ENCODE measurements at places on chromosomes 7 and 10. TPM values are rescaled to one million over a fixed set of nuclear protein-coding genes. Genes with fewer than 3 reads are reported as not detected.

- DNase-seq: no peak
Observed at GRCh38 chr10:52454491-52454890, 140.4 kb downstream of the DKK1 start.

C7orf57 gene
- 0.66 TPM for total RNA-seq

SLC13A1 gene
- not detected for total RNA-seq

- DNase-seq: peak; percentile 46
Observed at GRCh38 chr7:91288208-91288824, 24.1 kb downstream of the FZD1 start.

LGI1 gene
- 8.5 TPM for total RNA-seq

DNA sequence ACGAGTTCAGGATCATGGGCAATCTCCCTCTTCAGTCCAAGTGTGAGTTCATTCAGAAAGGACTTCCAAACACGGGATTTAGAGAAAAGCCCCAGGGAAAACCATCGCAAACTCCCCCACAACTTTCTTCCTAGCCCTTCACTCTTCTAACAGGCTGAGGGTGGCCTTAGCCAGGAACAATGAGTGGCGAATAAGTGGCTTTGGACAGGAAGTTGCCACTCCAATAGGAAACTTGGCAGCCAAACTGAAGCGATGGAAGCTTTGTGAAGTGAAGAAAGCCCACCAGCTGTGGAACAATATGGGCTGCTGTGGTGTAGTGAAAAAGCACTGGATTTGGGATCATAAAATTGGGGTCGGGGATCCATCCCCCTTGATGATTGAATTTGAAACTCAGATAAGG is 193.2 kb downstream of the TEX36 start:
- DNase-seq: no peak

ABCB4 gene
- total RNA-seq: 2.0 TPM

DNA sequence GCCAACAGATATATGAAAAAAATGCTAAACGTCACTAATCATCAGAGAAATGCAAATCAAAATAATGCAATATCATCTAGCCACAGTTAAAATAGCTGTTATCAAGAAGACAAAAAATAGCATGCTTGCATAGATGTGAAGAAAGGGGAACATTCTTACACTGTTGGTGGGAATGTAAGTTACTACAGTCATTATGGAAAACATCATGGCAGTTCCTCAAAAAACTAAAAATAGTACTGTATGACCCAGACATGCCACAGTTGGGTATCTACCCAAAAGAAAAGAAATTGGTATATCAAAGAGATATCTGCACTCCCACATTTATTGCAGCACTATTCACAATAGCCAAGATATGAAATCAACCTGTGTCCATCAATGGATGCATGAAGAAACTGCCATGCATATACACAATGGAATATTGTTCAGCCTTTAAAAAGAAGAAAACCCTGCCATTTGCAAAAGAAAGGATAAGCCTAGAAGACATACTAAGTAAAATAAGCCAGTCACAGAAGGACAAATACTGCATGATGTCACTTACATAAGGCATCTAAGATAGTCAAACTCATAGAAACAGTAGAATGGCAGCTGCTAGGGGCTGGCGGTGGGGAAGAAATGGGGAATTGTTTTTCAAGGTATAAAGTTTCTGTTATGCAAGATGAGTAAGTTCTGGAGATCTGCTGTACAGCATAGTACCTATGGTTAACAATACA is 107.0 kb downstream of the PTPN20 start:
- no peak for DNase-seq

KLLN gene
- 2.2 TPM for total RNA-seq

DNA sequence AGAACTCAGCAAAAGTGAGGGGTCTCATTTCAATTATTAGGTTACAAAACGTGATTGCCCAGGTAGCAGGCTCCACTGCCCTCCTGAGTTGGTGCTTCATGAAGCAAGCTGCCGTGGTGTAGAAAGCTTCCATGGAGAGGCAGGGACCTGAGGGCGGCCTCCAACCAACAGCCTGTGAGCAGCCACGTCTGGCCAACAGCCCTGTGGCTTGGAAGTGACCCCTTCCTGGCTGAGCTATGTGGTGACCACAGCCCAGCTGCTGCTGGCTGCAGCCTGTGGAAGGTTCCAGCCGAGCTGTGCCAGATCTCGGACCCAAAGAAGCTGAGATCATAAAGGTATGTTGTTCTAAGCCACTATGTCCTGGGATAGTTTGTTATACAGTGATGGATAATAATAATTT is 122.5 kb upstream of the KLF6 start:
- DNase-seq: no peak

GRCh38 chr7:45699015-45699309 is 124.8 kb downstream of the ADCY1 start:
- no peak for DNase-seq

DNA sequence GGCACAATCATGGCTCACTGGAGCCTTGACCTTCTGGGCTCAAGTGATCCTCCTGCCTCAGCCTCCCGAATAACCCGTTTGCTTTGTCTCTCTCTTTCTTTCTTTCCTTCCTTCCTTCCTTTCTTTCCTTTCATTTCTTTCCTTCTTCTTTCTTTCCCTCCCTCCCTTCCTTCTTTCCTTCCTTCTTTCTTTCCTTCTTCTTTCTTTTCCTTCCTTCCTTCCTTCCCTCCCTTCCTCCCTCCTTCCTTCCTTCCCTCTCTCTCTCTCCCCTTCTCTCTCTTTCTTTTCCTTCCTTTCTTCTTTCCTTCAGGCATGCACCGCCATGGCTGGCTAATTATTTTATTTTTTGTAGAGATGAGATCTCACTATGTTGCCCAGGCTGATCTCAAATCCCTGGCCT is 57.9 kb upstream of the NPTX2 start:
- DNase-seq: no peak

DNA sequence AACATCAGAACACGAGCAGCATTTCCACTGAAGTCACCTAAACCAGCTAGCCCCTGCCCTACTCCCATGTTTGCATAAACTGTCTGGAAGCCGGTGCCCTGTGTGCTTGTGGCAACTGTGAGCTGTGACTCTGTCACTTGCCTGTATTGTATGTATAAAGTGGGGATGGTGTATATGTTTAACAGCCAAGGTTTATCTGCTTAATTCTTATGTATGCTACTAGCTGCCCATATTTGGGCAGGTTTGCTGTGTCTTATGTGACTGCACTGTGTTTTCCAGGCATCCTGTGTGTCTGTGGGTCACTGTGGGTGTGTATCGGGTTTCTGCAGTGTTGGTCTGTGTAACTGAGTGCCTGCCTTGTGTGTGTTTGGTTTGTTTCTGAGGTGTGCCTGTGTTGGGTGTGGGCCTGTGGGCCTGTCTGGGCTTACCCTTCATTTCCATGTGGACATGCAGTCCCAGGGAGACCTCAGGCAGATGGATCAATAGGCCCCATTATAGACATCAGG is 9.3 kb downstream of the LBX1 start:
- no peak for DNase-seq

DNA sequence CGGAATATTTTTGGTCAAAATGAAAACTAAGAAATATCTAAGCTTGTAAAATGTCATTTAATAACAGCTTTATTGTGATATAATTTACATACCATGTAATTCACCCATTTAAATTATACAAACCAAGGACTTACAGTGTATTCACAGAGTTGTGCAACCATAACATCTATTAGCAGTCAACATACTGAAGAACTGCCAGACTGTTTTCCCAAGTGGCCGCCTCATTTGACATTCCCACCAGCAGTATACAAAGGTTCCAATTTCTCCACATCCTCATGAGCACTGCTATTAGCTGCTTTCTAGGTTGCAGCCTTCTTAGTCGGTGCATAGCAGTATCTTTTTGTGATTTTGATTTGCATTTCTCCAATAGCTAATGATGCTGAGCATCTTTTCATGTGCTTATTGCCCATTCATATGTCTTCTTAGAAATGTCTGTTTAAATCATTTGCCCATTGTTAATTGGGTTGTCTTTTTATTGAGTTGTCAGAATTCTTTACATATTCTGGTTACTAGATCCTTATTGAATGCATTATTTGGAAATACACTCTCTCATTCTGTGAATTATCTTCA is 153.0 kb upstream of the FGFR2 start:
- no peak for DNase-seq

GRCh38 chr10:31866118-31866670 is 62.4 kb downstream of the ARHGAP12 start:
- no peak for DNase-seq

GRCh38 chr10:119203006-119203405 is 4.4 kb upstream of the GRK5 start:
- no peak for DNase-seq

CALML5 gene
- total RNA-seq: not detected

GRCh38 chr10:119270762-119271366 is 63.5 kb downstream of the GRK5 start:
- peak; percentile 57 for DNase-seq

MRLN gene
- total RNA-seq: not detected

GRCh38 chr10:49688920-49689319 is 9.5 kb downstream of the C10orf53 start:
- no peak for DNase-seq

GRCh38 chr10:17737027-17737965 is 14.7 kb upstream of the TMEM236 start:
- no peak for DNase-seq

OPN4 gene
- not detected for total RNA-seq

DNA sequence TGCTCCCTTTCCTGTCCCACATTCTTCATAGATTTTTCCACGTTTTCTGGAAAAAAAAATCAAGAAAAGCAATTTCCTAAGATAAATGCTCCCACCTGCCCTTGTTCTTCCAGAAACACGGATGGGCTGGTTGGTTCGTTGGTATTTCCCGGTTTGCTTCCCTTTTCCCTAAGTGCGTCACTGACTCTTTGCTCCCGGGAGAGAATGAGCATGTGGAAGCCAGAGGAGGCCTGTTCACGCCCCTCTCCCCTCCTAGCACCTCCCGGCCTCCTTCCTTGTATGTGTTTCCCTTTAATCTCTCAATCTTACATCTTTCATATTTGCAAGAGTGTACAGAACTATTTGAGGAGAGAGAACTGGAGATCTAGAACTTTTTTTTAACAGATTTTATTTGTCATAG is 442.0 kb downstream of the GFRA1 start:
- DNase-seq: no peak

DNA sequence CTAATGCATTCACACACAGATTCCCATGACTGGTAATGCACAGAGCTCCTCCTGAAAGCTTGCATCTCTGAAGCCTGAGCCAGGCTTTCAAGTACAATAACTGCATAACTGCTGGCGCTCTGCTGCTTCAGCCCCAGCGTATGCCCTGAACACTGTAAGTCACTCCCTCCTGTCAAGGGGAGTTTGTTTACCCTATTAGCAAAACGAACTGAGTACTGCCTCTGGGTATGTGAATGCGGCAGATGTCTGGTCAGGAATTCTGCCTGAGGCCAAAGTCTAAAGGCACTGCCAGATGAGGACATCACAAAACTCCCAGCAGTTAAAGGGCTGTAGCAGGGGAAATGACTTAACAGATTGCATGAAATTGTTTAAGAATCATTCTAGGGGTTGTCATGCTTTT is 97.7 kb downstream of the NRCAM start:
- no peak for DNase-seq

DNA sequence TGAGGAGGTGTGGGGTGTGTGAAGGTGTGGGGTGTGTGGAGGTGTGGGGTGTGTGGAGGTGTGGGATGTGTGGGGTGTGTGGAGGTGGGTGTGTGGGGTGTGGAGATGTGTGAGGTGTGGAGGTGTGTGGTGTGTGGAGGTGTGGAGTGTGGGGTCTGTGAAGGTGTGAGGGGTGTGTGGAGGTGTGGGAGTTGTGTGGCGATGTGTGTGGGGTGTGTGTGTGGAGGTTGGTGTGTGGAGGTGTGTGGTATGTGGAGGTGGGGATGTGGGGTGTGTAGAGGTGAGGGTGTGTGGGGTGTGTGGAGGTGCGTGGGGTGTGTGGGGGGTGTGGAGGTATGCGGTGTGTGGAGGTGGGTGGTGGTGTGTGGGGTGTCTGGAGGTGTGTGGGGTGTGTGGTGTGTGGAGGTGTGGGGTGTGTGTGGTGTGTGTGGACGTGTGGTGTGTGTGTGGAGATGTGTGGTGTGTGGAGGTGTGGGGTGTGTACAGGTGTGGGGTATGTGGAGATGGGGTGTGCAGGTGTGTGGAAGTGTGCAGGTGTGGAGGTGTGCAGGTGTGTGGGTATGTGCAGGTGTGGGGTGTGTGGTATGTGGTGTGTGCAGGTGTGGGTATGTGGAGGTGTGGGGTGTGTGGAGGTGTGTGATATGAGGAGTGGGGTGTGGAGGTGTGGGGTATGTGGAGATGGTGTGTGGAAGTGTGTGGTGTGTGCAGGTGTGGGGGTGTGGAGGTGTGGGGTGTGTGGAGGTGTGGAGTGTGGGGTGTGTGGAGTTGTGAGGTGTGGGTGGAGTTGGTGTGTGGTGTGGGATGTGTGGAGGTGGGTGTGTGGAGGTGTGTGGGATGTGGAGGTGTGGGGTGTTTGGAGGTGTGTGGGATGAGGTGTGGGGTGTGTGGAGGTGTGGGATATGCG is 34.5 kb downstream of the SPDYE17 start:
- DNase-seq: no peak

LIPK gene
- total RNA-seq: not detected

DNA sequence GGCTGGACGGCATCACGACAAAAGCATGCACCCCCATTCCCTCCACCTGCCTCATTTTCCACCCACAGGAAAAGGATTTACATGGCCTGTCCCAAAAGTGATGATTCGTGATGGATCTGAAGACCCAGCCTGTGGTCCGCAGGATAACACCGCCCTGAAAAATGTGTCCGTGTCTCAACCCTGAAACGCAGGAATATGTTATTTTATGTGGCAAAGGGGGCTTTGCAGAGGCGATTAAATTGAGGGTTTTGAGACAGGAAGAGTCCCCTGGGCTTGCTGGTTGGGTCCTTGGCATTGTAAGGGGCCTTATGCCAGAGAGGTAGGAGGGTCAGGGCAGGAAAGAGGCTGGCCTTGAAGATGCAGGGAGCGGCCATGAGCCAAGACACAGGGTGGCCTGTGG is 80.2 kb upstream of the PPP2R2D start:
- no peak for DNase-seq

OR6V1 gene
- total RNA-seq: not detected

Measured in tibial nerve (tissue), 4 donors.